ENCODE measurements at places on chromosomes 12 and 14.

- no peak for DNase-seq
Measured at GRCh38 chr14:24372701-24373416, 4.9 kb downstream of the NFATC4 start.

DNA sequence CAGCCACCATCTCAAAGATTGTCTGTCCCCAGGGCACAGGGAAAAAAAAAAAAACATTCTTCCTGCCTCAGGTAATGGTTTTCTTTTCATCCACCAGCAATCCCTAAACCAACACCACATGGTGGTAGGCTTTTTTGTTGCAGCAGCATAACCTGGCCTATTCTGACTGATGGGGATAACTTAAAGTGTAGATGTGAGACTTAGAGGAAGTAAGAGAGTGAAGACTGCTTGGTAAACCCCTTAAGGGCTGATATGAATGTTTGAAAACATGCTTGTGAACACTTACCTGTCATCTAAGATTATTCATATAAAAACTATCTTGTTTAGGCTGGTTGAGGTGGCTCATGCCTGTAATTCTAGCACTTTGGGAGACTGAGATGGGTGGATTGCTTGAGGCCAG lies 130.2 kb upstream of the RAP1B start:
- DNase-seq = no peak

DNA sequence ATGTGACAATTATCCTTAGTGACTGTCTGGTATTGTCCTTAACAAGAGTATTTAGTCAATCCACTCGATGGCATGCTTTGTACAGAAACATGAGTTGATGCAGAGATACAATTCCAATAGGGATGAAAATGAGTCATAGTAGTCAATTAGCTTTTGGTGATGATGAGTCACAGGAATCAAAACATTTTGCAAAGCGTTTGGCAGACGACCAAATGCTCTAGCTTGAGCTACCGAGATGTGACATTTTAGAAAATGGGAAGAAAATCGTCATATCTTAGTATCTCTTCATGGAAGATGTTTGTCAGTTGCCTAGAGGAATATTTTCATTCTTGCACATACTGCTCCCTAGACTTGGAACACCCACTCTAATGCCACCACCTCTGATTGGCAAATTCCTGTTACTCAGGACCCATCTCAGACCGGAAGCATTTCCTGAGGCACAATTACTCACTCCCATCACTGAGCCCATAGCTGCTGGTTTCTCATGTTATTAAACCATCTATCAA lies 95.0 kb downstream of the LMNTD1 start:
- no peak for DNase-seq

DNA sequence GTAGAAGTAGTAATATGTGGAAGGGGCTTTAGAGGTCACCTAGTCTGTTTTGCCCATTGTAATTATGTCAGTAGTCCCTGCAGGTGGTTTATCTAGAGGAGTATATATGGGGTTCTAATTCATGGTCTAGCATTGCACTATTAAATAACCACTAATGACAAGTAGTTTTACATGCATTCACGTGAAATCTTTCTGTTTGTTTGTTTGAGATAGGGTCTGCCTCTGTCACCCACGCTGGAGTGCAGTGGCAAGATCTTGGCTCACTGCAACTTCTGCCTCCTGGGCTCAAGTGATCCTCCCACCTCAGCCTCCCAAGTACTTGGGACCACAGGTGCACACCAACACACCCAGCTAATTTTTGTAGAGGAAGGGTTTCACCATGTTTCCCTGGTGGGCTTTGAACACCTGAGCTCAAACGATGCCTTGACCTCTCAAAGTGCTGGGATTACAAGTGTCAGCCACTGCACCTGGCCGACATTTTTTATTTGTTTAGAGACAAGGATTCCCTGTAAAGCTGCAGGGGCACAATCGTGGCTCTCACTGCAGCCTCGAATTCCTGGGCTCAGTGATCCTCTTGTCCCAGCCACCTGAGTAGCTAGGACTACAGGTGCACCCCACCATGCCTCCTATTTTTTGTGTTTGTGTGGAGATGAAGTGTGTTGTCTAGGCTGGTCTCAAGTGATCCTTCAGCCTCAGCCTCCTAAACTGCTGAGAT lies 12.0 kb upstream of the PSEN1 start:
- no peak for DNase-seq

DNA sequence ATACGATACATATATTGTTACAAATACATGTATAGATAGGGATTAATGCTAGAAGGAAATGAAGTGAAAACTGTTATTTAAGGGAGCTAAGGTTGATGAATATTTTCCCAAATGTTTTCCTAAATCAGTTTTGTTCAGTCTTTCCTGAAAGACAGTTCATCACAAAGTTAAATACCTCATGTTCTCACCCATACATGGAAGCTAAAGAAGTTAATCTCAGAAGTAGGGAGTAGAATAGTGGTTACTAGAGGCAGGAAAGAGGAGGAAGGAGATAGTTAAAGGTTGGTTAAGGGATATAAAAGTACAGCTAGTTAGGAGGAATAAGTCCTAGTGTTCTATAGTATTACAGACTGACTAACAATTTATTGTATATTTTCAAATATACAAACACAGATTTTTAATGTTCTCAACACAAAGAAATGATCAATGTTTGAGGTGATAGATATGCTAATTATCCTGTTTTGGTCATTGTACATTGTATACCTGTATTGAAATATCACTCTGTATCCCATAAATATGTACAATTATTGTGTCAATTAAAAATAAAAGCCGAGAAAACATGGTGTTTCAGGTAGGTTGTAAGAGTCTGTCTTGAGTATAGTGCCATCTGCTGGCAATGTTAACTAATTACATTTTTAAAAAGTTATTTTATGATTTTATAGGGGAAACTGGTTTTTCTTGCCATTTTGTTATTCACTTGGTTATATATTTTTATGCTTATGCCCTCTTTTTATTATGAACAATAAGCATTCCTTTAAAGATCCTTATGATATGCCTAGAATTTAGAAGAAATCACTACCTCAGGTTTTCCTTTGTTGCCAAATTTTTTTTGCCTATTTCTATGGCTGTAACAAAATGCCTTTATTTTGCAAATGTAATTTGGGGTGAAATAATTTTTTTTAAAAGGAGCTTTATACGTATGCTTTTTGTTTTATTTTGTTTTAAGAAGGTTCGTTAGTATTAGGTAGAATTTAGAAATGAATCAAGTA lies 26.9 kb downstream of the ZDHHC17 start:
- DNase-seq = no peak

DNA sequence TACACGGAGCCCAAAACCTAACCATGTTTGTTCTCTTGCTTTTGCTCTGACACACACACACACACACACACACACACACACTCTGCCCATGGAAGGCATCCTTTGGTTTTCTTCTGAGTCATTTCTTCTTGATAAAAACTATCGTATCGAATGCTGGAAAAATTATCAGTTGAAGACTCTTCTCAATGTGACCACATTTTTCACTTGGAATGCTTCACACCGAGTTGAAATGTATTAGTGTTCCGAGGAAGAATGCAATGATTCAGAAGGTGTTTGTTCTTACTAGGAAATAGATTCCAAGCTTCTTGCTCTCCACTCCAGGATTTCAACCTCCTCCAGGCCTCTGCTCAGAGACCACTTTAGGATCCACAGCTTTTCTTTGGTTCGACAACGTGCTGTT lies 226.3 kb downstream of the MON2 start:
- DNase-seq = no peak

DNA sequence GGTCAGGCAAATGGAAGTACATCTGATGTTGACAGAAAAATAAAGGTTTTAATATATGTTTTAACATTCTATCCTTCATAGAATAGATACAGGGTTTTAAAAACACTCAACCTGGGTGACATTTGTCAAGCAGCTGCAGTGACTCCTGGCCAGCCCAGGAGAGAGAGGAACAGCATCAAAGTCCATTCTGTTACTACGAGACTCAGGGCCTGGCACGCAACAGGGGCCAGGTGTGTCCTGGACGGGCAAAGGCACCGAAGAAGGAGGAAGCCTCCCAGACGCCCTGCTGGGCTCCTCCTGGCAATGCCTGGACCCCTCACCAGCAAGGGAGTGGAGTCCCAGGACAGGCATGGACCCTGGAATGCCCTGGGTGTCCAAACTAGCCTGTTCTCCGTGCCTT lies 22.1 kb downstream of the LRCOL1 start:
- DNase-seq = no peak
